ENCODE measurements at places on chromosomes 6 and 20. TPM values are rescaled to one million over a fixed set of nuclear protein-coding genes. Genes with fewer than 3 reads are reported as not detected.

SLCO4A1 gene
- 51.5 TPM for total RNA-seq

DNAH8 gene
- 0.03 TPM for total RNA-seq

DNA sequence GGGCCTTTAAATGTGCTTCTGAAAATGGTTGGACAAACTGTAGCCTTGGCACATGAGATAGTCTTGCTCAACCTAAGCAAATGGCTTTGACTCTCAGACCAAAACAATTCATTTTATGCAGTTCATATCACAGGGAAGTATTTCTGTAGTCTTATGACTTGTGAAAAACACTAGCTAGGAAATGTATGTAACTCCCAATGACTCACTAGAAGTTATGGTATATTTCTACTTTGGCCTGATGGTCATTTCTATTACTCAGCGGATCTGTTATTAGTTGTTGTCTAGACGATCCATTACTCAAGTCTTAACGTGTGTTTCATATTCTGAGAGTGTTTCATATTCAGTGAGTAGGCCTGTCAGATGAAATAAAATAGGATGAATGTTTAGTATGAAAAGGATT, 1333.5 kb downstream of the KHDRBS2 start:
- DNase-seq = no peak

GRCh38 chr6:155949256-155949655, 493.6 kb upstream of the NOX3 start:
- no peak for DNase-seq

- DNase-seq = no peak
Measured at GRCh38 chr6:88566746-88567534, 396.5 kb downstream of the RNGTT start.

DNA sequence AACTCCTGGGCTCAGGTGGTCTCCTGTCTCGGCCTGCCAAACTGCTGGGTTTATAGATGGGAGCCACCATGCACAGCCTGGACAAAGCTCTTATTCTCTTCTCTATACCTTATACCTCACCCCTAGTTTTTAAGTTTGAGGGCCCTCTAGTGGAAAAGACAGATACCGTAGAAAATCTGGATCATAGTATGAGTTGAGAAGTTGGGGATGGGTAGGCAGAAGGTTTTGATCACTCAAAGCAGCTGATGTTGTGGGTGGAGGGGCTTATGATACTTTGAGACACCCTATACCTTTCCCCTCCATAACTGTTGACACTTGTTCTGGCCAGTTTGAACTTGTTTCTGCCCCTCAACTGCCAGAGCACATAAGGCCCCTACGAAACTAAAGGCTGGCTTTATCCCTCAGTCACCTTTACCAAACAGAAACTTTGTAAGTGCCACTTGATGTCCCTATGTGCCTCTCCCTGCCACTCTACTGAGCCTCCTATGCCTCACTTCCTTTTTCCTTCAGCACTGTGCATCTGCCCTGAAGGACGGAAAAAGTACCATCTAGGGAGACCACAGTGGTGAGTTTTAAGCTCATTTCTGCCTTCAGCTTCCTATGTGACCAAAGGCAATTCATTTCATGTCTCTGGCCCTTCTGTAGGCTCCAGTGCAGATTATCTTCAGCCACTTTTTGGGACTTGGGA, 28.6 kb downstream of the RALY start:
- DNase-seq = no peak

DNA sequence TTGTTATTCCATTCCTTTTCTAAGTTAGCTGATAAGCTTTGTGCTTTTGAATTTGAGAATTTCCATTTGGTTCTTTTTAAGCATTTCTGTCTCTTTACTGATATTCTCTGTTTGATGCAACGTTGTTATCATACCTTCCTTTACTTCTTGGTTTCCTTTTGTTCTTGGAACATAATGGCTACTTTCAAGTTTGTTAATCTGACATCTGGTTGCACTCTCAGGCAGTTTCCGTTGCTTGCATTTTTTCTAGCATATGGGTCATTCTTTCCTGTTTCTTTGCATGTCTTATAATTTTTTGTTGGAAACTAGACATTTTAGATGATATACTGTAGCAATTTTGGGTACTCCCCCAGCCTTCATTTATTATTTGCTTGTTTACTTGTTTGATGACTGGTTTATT, 12.5 kb downstream of the CDC5L start:
- DNase-seq = no peak
